A549 (cell line): ENCODE measurements at places on chromosomes 2 and 18.

- DNase-seq = no peak
These were observed 42.8 kb upstream of the INHBB start for GRCh38 chr2:120303177-120303576.

- peak; percentile 89 for DNase-seq
These were observed 170.1 kb downstream of the ASB1 start for GRCh38 chr2:238596571-238597551.

DNA sequence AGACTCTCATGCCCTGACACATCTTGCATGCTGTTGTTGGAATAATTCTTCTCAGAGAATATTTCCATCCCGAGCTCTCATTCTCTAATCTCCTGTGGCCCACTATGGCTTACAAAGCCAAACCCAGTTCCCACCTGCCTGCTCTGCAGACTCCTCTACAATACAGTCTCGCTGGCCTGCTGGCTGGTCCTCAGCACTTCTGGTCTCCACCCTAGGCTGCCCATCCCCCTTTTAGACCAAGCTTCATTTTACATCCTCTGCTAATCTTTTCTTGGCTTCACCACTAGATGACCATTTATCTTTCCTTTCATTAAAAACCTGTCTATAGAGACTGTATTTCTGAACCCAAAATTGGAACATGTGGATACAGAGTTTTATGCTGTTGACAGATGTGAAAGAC lies 42.5 kb upstream of the YPEL5 start:
- no peak for DNase-seq

GRCh38 chr2:114157057-114157385 lies 267.1 kb downstream of the ACTR3 start:
- DNase-seq = no peak

DNA sequence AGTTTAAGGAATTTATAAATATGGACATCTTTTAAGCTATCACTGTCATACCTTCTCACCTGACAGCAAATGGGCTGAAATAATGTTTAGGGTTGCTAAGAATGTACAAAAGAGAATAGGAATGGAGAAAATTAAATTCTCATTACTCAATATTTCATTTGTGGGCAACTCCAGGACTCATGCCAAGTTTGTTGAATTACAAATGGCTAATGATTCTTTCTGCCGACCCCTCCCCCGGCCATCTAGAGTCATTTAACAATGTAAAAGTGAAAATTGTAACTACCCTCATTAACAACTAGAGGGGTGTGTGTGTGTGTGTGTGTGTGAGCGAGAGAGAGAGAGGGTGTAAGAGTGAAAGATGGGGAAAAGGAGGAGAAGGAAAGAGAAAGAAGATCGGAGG lies 708.5 kb upstream of the FAM98A start:
- DNase-seq = no peak
